ENCODE measurements at places on chromosomes 7 and 10.

DNA sequence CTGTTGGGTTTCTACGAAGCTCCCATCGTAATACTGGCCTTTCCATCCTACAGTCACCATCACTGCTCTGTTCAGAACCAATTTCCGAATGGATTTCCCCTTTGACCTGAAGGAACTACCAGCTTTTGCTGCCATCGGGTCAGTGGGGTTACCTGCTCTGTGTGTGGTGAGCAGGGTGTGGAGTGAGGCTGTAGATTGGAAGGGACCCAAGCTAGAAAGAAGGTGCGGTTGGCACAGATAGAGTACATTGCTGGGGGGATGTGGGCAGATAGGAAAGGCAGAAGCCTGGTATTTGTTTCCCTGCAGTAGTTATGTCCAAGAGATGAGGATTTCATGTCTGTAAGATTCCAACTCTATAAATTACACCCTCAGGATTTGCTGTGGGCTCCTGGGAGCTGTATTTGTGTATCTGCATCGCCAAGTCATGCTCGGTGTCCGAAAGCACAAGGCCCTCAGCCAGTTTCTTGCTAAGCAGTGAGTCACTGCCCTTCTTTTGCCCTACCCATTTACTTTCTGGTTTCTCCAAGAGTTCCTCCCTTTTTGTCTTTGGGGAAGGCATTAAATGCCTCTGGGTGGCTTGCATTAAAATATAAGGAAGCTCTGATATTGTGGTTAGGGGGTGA lies 15.4 kb downstream of the CLCN1 start:
- DNase-seq = no peak

GRCh38 chr7:98551611-98552273 lies 65.3 kb upstream of the NPTX2 start:
- DNase-seq = no peak

GRCh38 chr7:134355927-134356326 lies 39.2 kb upstream of the SLC35B4 start:
- DNase-seq = no peak

DNA sequence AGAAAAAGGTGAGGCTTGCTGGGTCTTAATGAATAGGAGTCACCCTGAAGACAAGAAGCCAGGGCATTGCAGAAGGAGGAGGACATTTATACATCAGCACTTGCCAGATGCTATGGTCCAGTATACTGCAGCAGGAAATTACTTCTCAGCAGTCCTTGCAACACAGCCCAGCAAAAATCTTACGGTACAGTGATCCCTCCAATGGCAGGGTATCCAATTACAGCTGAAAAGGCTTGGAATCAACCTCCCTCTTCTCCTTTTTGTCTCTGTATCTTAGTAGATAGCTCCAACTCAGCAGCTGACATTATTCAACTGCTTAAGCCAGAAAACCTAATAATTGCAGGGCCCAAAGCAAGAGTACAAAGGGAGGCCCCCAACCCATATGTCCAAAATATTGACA lies 128.3 kb upstream of the COBL start:
- DNase-seq = no peak

- DNase-seq = peak; percentile 55
Measured at GRCh38 chr7:150448789-150449147, 1.7 kb upstream of the GIMAP8 start.

All from NCI-H774 (cell line).